GM04504 (cell line): ENCODE measurements at places on chromosomes 2 and 18.

GRCh38 chr2:142642650-142643049, 234.8 kb upstream of the KYNU start:
- DNase-seq: no peak

GRCh38 chr2:2853346-2853745, 522.3 kb upstream of the MYT1L start:
- DNase-seq: no peak

- no peak for DNase-seq
Measured at GRCh38 chr2:213101692-213102460, 49.5 kb downstream of the IKZF2 start.

DNA sequence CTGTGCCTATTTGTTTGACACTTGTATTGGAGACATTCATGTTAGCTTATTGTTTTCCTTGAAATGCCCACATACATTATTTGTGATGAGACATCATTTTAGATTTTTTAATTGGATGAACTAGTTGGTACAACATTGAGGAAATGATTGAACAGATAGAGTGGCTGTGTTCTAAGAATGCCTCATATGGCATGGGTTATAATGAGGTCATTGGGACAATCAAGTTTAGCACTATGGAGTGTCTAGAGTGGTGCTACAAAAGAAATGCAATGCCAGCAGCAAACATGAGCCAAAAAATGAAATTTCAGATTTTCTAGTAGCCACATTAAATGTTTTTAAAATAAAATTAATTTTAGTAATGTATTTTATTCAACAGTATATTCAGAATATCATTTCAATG, 28.1 kb downstream of the ACVR2A start:
- no peak for DNase-seq

GRCh38 chr2:234169674-234170073, 119.2 kb downstream of the SPP2 start:
- DNase-seq: no peak

GRCh38 chr2:167729911-167730310, 517.5 kb downstream of the STK39 start:
- no peak for DNase-seq

GRCh38 chr18:63741769-63742168, 33.4 kb upstream of the SERPINB7 start:
- peak; percentile 37 for DNase-seq

GRCh38 chr18:79139206-79139605, 70.0 kb downstream of the ATP9B start:
- no peak for DNase-seq

- DNase-seq: no peak
Measured at GRCh38 chr2:207087046-207087902, 78.5 kb downstream of the KLF7 start.

- no peak for DNase-seq
Measured at GRCh38 chr2:7033136-7033960, 116.1 kb downstream of the RNF144A start.

GRCh38 chr2:23360571-23361125, 24.3 kb upstream of the KLHL29 start:
- DNase-seq: no peak

GRCh38 chr2:39024833-39025232, 96.0 kb downstream of the SOS1 start:
- no peak for DNase-seq

DNA sequence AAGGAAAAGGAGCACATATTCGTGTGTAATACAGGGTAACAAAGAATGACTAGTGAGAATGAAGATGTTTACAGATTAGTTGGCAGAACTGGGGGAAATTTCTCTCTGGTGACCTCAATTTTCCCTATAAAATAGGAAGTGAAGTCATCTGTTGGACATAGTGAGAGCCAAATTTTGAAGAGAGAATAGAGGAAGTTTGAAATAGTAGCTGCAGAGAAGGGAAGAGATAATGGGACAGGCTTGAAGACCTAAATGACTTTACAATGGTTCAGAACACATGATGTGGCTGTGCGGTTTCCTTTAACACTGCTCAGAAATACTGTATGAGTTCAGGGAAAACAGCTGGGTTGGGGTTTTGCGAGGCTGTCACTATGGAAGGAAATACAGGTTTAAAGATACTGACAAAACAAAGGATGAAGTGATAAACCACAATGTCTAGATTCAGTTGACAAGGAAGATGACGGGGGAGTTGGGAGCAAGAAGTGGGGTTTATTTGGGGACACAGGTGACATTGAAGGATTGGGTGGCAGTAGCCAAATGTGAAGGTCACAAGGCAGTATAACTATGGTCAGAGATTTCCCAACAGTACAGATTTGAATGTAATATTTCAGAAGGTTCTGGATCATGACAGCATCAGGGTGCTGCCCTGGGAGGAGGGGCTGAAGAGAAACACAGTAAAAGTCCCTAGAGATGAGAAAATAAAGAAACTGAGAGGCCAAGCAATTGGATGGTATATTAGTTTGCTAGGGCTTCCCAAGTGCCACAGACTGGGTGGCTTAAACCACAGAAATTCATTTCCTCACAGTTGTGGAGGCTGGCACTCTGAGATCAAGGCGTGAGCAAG, 82.6 kb upstream of the TANK start:
- DNase-seq: peak; percentile 15

- no peak for DNase-seq
Measured at GRCh38 chr2:101153787-101154186, 2.6 kb upstream of the TBC1D8 start.

- DNase-seq: no peak
Measured at GRCh38 chr2:53867169-53867568, 7.4 kb upstream of the GPR75 start.

DNA sequence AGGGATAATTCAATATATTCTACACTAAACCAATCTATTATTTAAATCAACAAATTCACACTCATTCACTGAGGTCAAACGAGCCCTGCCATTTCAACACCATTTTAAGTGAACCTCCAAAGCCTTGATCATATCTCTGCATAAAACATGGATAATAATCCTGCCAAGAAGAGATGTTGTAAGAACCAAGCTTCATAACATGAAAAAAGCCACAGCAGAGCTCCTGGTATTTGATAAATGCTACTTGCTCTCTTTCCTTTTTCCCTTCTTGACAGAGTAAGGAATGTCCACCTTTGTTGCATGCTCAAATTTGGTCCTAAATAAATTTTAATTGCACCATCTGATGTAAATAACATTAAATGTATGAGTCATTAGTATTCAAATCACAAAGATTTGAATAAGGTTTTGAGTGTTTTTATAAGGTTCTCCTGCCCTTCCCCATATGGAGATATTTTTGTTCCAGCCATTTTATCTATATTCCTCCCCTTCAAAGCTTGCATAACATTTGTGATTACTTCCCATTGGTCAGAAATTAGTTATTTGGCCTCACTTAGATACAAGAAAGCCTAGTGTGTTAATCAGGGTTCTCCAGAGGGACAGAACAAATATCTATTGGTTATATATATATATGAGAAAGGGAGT, 318.8 kb downstream of the RND3 start:
- peak; percentile 23 for DNase-seq

DNA sequence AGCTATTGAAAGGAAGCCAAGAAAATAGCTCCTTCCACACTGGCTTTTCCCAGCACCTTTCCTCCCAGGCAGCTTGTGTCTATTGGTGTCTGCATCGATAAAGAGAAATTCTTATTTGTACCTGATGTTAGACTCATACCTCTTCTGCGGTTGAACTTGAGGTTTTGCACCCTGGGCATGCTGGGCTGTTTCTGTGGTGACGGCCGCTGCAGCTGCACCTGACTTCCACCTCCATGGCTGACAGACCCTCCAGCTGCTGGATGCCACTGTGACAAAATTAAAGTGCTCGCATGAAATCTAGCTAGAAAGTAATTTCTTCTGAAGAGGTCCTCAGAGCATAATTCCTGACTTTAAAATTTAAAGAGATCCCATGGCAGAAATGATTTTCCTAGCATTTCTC, 6.6 kb downstream of the FECH start:
- no peak for DNase-seq

DNA sequence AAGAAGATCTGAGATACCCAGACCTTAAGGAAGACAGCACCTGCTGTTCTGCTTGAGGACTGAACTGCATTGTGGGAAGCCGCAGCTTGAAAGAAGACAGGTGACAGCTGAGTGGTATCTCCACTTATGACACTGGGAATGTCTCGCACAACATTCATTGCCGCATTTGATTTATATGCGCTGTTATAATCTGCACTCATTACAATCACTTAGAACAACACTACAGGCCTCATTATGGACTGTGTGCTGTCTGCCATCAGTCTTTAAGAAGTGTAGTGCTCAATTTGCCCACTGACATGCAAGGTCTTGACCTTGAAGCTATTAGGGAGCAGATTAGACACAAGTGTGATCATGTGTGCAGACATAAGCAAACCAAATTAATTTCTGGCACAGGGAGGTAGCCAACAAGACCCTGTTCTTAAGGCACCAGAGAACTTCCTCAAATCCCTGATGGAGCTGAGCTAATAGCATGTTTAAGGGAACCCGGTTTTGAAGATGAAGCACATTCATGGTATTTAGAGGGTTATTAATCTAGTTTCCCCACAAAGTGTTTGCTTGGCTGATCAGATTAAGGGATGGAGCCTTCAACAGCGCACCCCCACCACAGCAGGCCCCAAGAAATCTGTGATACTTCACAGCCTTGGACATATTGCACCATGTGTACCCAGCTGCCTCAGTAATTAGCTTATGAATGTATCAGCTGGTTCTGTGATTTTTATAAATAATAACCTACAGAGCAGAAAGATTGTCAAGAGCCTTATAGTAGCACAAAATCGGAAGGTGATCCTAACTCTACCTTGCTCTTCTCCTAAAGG, 146.8 kb downstream of the SATB2 start:
- DNase-seq: no peak

DNA sequence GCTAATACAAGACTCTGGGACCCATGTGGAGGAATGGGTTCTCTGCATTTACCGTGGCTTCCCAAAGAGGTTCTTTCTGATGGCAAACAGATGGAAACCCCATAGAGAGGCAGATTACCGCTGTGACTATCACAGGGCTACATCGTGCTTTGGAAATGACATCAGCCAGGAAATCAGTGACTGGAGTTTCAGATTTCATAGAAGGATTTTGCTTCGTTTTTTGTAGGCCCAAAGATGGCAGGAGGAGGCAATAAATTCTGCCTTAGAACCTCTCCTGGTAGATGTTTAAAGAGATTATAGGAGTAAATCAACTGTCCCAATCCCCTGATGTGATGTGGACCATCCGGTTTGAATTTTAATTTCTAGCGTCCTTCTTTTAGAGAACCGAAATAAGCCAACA, 214.1 kb downstream of the AGPS start:
- DNase-seq: no peak

DNA sequence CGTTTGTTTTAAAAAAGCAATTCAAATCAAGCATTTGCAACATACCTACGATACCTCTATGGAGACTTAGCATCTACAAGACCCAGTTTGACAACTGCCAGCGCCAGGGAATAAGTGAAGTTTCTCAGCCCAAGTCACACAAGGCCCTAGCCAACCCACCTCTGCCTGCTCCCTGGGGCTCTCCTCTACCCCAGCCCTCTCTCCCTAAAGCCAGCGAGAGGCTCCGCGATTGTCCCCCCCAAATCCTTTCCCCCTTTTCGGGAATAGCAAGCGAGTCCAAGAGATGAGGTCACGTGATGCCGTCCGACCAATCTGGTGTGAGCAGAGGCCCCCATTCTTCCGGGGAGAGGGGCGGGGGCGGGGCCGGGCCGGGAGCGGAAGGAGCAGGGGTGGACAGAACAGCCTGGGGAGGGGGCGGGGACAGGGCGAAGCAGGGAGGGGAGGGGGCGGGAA, 102.2 kb upstream of the RAB6C start:
- DNase-seq: peak; percentile 62

DNA sequence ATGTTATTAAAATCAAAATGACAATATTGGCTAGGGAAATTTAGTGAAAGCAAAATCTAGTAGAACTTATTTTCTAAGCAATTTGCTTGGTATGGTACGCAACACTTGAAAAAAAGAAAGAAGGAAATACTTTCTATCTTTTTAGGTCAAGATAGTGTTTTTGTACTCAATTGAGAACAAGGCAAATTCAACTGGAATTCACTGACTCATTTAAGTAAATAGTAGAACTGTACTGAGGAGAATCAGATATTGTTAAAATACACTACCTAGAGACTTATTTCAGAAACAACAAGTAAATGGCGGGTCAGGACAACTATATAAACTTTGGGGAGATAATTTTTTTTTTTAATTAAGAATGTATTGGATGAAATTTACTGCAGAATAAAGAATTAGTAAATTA, 18.9 kb downstream of the ZRANB3 start:
- DNase-seq: no peak

DNA sequence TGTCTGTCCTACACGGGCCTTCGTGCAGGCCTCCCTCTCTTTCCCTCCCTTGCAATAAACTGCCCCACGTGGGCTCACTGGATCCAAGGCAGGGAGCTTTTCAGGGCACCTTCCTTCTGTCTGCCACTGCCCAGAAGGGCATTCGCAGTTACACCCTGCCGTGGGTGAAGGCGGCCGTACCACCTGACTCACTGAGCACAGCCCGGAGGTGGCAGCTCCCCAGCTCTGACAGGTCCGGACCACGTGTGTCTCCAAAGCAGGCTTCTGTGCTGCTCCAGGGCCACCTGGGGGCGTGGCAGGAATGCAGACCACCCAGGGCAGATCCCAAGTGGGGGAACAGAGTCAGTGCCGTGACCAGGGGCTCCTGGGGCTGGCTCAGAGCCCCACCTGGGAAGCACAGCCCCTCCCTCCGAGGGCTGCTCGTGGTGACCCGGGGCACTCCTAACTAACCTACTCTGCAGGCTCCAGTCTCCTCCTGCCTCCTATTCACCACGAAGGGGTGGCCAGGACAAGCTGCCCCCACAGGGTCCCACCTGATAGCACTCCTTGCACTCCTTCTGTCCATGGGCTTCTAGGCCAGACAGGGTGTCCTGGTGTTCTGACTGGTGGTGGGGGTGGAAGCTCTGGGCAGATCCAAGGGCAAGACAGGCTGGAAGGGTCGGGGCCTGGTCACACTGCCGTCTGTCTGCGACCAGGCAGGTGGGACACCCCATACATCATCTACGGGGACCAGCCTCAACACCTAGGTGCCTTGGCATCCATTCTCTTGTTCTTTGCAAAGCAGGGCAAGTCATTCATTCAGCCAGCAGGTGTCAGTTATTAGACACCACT, 9.7 kb downstream of the SNED1 start:
- no peak for DNase-seq

DNA sequence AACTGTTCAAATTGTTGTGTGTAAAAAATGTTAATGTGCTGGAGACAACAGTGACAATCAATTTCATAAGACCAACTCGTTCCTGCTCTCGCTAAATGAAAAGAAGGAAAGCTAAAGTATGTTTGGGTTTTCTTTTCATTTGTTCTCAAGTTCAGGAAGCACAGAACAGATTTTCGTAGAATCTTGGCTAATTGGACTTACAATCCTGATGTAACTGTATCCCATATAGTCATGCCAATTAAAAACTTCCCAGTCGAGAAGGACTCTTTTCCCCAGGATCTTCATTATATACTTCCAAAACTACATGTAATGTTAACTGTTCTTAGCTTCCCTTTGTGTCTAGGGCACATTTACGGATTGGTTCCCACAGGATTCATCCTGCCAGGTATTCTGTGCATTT, 135.4 kb upstream of the ITGB6 start:
- DNase-seq: no peak

- no peak for DNase-seq
Measured at GRCh38 chr2:182597570-182598295, 118.3 kb upstream of the DNAJC10 start.

- no peak for DNase-seq
Measured at GRCh38 chr18:48868468-48869466, 82.0 kb downstream of the SMAD7 start.

- DNase-seq: no peak
Measured at GRCh38 chr18:56382541-56382940, 255.9 kb downstream of the TXNL1 start.
